ENCODE measurements at places on chromosomes 2 and 18. TPM values are rescaled to one million over a fixed set of nuclear protein-coding genes. Genes with fewer than 3 reads are reported as not detected.

GRCh38 chr2:118010473-118010872 lies 3.4 kb downstream of the CCDC93 start:
- H3K36me3 ChIP-seq: peaks cover 16% of the 10 kb centered on the region
- H3K27ac ChIP-seq: no peak overlapping the region
- DNase-seq: no peak
- peaks cover 15% of the 10 kb centered on the region for H3K4me1 ChIP-seq
- no peak overlapping the region for H3K4me3 ChIP-seq

DNA sequence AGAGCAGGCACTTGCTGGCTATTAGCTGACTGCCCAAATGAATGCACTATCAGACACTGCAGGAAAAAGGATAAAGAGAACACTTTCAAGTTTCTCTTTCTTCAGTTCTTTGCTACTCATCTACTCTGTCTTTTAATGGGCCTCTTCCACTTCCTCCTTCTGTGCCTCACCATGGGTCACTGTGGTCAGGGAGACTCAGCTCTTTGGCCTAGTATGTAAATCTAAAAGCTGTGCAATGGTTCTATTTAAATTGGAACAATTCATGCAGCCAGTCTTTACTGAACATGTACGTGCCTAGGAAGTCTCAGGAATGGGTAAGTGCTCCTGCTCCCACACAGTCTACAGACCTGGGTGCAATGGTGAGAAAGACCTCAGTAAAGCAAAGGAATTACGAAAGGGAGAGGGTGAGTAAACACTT lies 79.1 kb upstream of the DNMT3A start:
- H3K4me3 ChIP-seq: no peak overlapping the region
- no peaks in the 10 kb centered on the region for H3K27me3 ChIP-seq
- H3K36me3 ChIP-seq: no peaks in the 10 kb centered on the region
- DNase-seq: no peak
- no peak overlapping the region for H3K27ac ChIP-seq

- peak; percentile 7 for DNase-seq
- no peak overlapping the region for H3K27ac ChIP-seq
- no peaks in the 10 kb centered on the region for H3K27me3 ChIP-seq
- H3K36me3 ChIP-seq: no peaks in the 10 kb centered on the region
Measured at GRCh38 chr2:174753038-174753633, 11.1 kb downstream of the CHRNA1 start.

- H3K27me3 ChIP-seq: peaks cover 61% of the 10 kb centered on the region
- no peak for DNase-seq
- no peak overlapping the region for H3K27ac ChIP-seq
Measured at GRCh38 chr2:121904656-121905055, 149.2 kb downstream of the TSN start.

DNA sequence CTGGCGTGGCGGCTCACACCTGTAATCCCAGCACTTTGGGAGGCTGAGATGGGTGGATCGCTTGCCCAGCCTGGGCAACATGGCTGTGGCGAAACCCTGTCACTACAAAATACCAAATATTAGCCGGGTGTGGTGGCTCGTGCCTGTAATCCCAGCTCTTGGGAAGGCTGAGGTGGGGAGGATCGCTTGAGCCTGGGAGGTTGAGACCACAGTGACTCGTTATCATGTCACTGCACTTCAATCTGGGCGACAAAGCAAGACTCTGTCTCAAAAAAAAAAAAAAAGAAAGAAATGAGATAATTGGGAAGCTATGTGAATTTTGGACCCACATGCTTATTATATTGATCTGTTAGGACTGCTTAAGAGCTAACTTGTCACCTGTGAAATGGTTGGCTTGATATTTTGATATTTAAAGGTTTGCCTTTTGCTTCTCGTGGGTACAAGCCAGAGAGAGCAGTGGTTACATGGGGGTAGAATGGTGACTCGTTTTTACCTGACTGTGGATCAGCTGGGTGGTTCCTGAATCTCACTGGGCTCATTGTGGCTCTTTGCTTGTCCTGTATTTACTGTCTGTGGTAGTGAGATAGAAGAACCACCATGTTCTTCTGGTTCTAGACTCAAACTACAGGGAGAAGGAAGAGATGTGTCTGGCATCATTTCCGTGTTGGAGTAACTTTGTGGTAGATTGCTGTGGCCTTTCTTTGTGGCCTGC lies 28.9 kb downstream of the ZNF532 start:
- H3K4me3 ChIP-seq: no peak overlapping the region
- peak overlapping the region; percentile 65 for H3K27ac ChIP-seq
- DNase-seq: peak; percentile 71
- peaks cover 22% of the 10 kb centered on the region for H3K36me3 ChIP-seq
- H3K4me1 ChIP-seq: peaks cover 27% of the 10 kb centered on the region

DNA sequence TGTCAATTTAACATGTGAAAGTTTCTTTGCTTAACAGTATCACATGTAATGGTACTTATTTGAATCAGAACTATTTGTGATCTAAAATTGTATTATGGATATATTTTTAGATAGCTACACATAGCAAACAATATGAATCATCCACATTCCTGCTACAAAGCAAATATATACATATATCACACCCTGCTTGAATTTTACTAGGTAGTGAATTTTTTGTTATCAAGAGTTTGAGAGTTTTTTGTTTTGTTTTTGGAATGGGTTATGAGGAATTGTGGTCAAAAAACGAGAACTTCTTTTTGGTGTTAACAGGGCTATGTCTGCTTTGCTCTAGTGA lies 635.7 kb downstream of the NRXN1 start:
- DNase-seq: peak; percentile 30
- no peak overlapping the region for H3K4me3 ChIP-seq
- no peaks in the 10 kb centered on the region for H3K27me3 ChIP-seq

- no peaks in the 10 kb centered on the region for H3K27me3 ChIP-seq
- no peaks in the 10 kb centered on the region for H3K4me1 ChIP-seq
- H3K36me3 ChIP-seq: no peaks in the 10 kb centered on the region
- H3K27ac ChIP-seq: no peak overlapping the region
- no peak for DNase-seq
Measured at GRCh38 chr18:67455890-67456501, 60.5 kb downstream of the DSEL start.

The AFF3 gene
- 0.04 TPM for total RNA-seq

GRCh38 chr18:8744038-8744437 lies 38.7 kb downstream of the MTCL1 start:
- no peak overlapping the region for H3K27ac ChIP-seq
- H3K4me1 ChIP-seq: peaks cover 10% of the 10 kb centered on the region
- H3K27me3 ChIP-seq: no peaks in the 10 kb centered on the region
- H3K4me3 ChIP-seq: no peak overlapping the region
- DNase-seq: no peak

The ANKRD36B gene
- total RNA-seq: 22.7 TPM

GRCh38 chr2:55225481-55226020 lies 6.5 kb downstream of the CLHC1 start:
- no peaks in the 10 kb centered on the region for H3K27me3 ChIP-seq
- no peak for DNase-seq
- H3K27ac ChIP-seq: no peak overlapping the region
- peaks cover 5% of the 10 kb centered on the region for H3K4me1 ChIP-seq

DNA sequence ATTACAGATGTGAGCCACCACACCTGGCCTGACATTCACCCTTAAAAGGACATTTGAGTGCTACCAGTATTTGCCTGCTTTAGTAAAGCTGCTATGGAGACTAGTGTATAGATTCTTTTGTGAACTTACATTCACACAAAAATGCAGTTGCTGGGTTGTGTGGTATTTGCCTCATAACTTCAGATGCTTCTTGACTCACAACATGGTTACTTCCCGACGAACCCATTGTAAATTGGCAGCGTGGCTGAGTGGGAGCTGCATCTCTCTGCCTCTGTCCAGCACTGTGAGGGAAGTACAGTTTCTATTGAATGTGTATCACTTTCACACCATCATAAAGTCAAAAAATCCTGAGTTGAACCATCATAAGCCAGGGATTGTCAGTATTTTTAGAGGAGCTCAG lies 56.9 kb downstream of the RRM2 start:
- H3K4me1 ChIP-seq: no peaks in the 10 kb centered on the region
- DNase-seq: no peak
- H3K27ac ChIP-seq: no peak overlapping the region

The CNGA3 gene
- not detected for total RNA-seq

The PPP1R1C gene
- total RNA-seq: 1.5 TPM

The ARHGAP25 gene
- total RNA-seq: not detected

DNA sequence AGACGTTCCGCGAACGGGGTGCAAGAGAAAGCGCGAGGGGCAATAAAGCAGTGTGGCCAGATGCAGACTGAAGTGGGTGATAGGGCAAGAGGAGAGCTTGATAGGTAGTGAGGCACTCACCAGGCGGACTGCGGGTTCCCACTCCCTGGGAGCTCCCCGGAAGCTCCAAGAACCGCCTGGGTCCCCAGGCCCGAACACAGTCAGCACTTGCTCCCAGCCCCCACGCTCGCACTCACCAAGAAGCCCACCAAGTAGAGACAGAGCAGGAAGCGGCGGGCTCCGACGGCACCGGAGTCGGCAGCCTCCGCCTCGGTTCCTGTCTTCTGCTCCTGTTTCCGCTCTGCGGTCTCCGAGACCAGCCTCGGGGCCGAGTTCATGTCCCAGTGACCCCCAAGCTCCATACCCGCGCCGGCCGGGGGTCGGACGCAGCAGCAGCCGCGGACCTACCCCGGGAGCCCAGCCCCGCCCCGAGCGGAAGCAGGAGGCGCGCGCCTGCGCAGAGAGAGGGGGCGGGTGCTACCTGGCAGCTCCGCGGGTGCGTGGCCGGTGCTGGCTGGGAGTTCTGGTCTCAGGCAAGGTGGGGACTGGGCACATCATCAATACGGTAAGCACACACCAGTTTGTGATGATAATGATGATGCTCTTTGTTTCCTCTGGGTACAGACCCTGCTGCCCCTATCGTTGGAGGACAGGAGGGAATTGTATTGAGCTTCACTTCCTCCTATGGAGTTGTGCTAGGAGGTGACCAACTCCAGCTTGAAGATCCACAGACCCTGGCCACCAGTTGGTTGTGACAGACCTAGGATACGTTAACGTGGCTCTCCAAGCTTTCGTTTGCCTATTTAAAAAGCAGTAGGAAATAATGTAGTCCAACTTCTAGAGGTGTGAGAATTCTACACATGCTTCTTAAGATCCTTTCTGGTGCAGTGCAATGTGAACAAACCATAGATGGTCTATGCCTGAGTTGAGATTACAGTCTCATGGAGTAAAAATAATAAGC lies 25.1 kb upstream of the TMEM182 start:
- H3K36me3 ChIP-seq: 0 out of 2 replicates have a peak, but pooled peaks cover 2% of the 10 kb centered on the region
- H3K4me1 ChIP-seq: peaks cover 21% of the 10 kb centered on the region
- peak overlapping the region; percentile 89 for H3K4me3 ChIP-seq
- DNase-seq: peak; percentile 67
- no peaks in the 10 kb centered on the region for H3K27me3 ChIP-seq

GRCh38 chr2:10514743-10515142 lies 66.6 kb upstream of the ODC1 start:
- DNase-seq: peak; percentile 97
- peaks cover 18% of the 10 kb centered on the region for H3K4me1 ChIP-seq

DNA sequence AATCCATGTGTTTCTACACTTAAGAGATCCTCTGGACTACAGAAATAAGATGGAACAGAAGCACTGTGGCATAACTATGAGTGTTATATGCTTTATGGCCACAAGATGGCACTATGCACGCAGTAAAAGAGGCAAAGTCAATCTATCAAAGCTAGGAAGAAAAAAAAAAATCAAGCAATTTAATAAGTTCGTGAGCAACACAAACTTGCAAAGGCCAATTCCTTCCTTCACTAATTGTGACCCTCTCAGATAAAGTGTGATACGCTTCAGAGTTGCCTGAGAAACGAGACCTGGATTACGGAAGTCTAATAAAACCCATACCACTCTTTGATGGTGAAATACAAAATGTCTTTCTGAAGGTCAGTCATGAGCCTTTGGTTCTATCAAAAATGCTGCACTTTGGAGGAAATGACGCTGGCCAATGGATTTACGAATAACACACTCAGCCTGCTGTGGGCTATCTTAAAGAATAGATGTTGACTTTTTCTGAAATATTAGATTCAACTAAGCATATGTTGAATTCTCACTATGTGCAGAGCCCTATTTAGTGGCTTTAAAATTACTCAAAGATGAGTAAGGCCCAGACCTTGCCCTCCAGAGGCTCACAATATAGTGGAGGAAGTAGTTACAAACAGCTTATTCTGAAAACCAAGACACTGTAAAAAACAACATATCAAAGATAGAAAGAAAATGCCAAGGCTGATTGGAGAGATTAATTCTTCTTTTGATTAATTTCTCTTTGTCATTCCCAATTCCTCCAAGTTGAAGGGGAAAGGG lies 35.5 kb upstream of the TTR start:
- H3K4me3 ChIP-seq: no peak overlapping the region
- H3K4me1 ChIP-seq: peaks cover 7% of the 10 kb centered on the region
- H3K27me3 ChIP-seq: no peaks in the 10 kb centered on the region
- DNase-seq: peak; percentile 64
- no peaks in the 10 kb centered on the region for H3K36me3 ChIP-seq

The GPR155 gene
- total RNA-seq: 0.69 TPM

- H3K27ac ChIP-seq: no peak overlapping the region
- no peak for DNase-seq
- peak overlapping the region; percentile 74 for H3K4me3 ChIP-seq
- no peaks in the 10 kb centered on the region for H3K27me3 ChIP-seq
Measured at GRCh38 chr2:170713543-170714380, 1.4 kb upstream of the SP5 start.

- no peak overlapping the region for H3K4me3 ChIP-seq
- DNase-seq: no peak
- no peaks in the 10 kb centered on the region for H3K36me3 ChIP-seq
- no peak overlapping the region for H3K27ac ChIP-seq
- no peaks in the 10 kb centered on the region for H3K4me1 ChIP-seq
- no peaks in the 10 kb centered on the region for H3K27me3 ChIP-seq
Measured at GRCh38 chr2:168422584-168422983, 33.5 kb upstream of the CERS6 start.

GRCh38 chr2:43307046-43307445 lies 80.6 kb upstream of the ZFP36L2 start:
- no peak overlapping the region for H3K4me3 ChIP-seq
- H3K27me3 ChIP-seq: no peaks in the 10 kb centered on the region
- H3K4me1 ChIP-seq: peaks cover 10% of the 10 kb centered on the region

- no peak overlapping the region for H3K4me3 ChIP-seq
- H3K27ac ChIP-seq: no peak overlapping the region
- H3K4me1 ChIP-seq: peaks cover 61% of the 10 kb centered on the region
- no peaks in the 10 kb centered on the region for H3K27me3 ChIP-seq
- peak; percentile 37 for DNase-seq
Measured at GRCh38 chr2:43461453-43462073, 134.3 kb downstream of the THADA start.

All from PC-3 (cell line).